ENCODE measurements at places on chromosomes 5 and 9.

- H3K4me1 ChIP-seq: peaks cover 20% of the 10 kb centered on the region
- H3K27me3 ChIP-seq: peaks cover 6% of the 10 kb centered on the region
- H3K36me3 ChIP-seq: no peaks in the 10 kb centered on the region
- no peak overlapping the region for H3K4me3 ChIP-seq
- DNase-seq: no peak
These were observed 1.5 kb downstream of the PLPPR1 start for GRCh38 chr9:101030086-101030391.

DNA sequence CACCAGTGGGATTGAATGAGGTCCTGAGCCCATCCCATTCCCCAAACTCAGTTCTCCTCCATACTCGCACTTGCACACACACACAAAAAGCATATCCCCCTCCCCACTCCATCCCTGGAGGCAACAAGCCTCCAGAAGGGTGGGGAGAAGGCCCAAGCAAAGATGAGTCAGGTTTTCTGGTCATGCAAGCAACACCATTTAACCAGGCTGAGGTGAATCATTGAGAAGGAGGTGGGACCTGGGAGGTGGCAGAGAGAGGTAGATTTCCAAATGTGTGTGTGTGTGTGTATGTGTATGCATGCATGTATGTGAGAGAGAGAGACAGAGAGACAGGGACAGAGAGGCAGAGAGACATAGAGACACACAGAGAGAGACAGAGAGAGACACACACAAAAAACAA, 185.2 kb upstream of the TRIM32 start:
- H3K36me3 ChIP-seq: no peaks in the 10 kb centered on the region
- H3K27me3 ChIP-seq: no peaks in the 10 kb centered on the region
- H3K27ac ChIP-seq: no peak overlapping the region
- peaks cover 27% of the 10 kb centered on the region for H3K4me1 ChIP-seq

GRCh38 chr5:163379298-163380155, 57.9 kb upstream of the CCNG1 start:
- H3K27me3 ChIP-seq: no peaks in the 10 kb centered on the region
- no peaks in the 10 kb centered on the region for H3K36me3 ChIP-seq
- no peak for DNase-seq

DNA sequence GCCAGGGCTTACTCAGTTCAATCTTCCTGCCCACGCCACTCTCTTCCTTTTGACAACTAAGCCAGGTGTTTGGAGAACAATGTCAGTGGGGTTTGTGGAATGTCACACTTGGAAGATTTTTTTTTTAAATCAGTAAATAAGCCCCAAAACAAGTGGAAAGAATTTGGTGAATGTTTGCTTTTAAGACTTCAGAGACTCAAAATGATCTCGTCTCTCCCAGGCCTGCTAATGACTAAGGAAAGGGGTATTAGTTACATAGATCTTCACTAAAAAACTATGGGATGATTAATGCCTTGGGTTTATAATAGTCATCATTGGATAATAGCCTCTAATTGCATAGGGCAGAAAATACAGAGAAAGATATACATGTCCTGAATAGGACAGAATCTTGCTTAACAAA, 166.4 kb downstream of the DMRT2 start:
- H3K4me3 ChIP-seq: no peak overlapping the region
- no peaks in the 10 kb centered on the region for H3K4me1 ChIP-seq
- H3K27ac ChIP-seq: no peak overlapping the region
- DNase-seq: no peak
- no peaks in the 10 kb centered on the region for H3K27me3 ChIP-seq
- H3K36me3 ChIP-seq: no peaks in the 10 kb centered on the region

DNA sequence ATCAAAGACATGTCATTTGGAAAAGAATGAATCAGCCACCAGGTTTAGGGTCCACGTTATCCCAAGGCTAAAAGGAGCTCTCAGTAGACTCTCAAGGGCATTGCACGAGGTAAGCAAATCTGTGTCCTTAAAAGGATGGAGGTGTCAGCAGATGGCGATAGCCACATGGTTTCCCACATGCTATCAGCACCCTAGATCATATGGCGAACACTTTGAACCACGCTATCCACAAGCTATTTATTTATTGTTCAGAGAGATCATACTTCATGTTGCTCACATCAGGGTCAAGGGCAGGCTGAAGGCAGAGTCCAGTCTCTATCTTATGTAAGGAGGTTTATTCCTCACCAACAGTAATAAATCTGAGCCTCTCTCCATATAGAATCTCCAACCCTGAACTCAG, 43.7 kb downstream of the CDH6 start:
- H3K4me1 ChIP-seq: no peaks in the 10 kb centered on the region
- H3K27ac ChIP-seq: no peak overlapping the region
- H3K4me3 ChIP-seq: no peak overlapping the region
- no peak for DNase-seq

DNA sequence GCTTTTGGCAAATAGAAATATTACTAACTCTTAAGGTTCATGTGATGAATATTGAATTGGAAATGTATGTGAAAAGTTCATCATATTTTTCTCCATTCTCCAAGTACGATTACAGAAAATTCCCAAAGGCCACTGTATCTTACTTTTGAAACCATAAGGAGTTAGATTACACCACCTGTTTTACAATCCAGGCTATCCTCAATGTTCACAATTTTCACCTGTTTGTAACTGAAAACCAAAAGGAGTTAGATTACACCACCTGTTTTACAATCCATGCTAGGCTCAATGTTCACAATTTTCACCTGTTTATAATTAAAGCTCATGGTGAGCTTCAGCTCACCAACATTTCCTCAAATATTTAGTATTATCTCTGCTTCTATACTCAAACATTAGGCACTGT, 188.0 kb downstream of the HCN1 start:
- H3K36me3 ChIP-seq: no peaks in the 10 kb centered on the region
- no peaks in the 10 kb centered on the region for H3K4me1 ChIP-seq
- no peak for DNase-seq
- H3K4me3 ChIP-seq: no peak overlapping the region
- no peaks in the 10 kb centered on the region for H3K27me3 ChIP-seq

DNA sequence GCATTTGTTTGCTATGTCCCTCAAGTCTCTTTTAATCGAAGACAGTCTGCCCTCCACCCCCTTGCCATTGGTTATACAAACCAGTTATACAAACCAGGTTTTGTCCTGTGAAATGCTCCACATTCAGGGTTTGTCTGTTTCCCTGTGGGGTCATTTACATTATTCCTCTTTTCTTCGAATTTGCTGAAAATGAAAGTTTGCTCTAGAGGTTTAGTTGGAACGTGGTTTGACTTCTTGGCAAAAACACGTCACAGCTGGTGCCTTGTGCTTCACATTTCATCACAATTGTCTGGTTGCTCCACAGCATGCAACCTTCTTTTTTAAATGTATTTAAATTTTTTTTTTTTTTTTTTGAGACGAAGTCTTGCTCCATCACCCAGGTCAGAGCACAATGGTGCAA, 4.2 kb upstream of the HAVCR2 start:
- H3K4me3 ChIP-seq: no peak overlapping the region
- no peaks in the 10 kb centered on the region for H3K27me3 ChIP-seq
- DNase-seq: no peak
- no peaks in the 10 kb centered on the region for H3K4me1 ChIP-seq
- no peaks in the 10 kb centered on the region for H3K36me3 ChIP-seq
- peak overlapping the region; percentile 9 for H3K27ac ChIP-seq

GRCh38 chr5:145752947-145753346, 82.2 kb downstream of the PRELID2 start:
- H3K27me3 ChIP-seq: no peaks in the 10 kb centered on the region
- no peaks in the 10 kb centered on the region for H3K36me3 ChIP-seq
- H3K4me3 ChIP-seq: no peak overlapping the region

- H3K27ac ChIP-seq: no peak overlapping the region
- no peak for DNase-seq
- no peak overlapping the region for H3K4me3 ChIP-seq
These were observed 87.2 kb downstream of the KCNIP1 start for GRCh38 chr5:170591054-170591453.

DNA sequence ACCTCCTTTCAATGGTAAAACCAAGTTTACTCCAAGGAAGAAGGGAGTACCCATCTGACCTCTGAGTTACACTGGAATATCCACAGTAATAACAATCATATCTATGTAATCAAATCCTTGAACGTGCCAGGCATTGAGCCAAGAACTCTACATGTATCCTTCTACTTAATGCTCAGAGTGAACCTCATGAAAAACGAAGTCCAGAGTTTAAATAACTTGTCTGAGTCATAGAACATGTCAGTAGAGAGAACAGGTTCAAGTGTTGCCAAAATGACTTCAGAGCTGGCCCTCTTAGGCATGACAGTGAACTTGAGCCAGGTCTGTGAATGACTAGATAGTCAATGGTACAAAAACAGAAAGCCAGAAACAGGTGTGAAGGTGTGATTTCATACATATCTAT, 164.1 kb upstream of the ZNF618 start:
- peaks cover 6% of the 10 kb centered on the region for H3K4me1 ChIP-seq
- no peaks in the 10 kb centered on the region for H3K36me3 ChIP-seq
- H3K27me3 ChIP-seq: no peaks in the 10 kb centered on the region
- peak overlapping the region; percentile 66 for H3K27ac ChIP-seq
- H3K4me3 ChIP-seq: no peak overlapping the region

DNA sequence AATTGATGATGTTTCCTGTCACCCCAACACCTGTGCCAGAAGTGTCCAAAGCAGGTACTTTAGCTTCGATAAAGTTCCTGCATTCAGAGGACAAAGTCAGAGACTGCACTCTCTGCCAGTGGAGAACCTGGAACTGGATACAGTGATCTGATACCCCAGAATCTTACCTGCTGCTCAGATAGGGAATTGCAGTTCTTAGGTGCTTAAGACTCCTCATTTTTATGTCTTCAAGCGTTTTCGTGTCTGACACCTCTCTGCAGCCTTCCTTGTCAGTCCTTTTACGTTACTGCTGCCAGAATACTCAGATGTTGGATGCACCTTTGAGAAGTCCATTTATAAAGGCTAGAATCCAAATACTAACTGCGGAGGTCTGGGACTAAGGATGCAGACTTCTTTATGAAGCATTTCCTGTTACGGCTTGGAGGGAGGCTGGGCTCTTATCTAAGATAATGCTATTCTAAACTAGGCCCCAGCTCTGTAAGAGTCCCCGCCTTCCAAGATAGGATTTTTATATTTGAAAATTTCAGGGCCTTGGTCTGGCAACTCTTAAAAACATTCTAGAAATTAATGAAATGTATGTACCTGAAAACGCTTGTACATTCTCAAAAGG, 1.9 kb downstream of the ISOC1 start:
- DNase-seq: no peak
- H3K27me3 ChIP-seq: no peaks in the 10 kb centered on the region
- no peak overlapping the region for H3K27ac ChIP-seq
- H3K4me3 ChIP-seq: no peak overlapping the region

GRCh38 chr5:73279805-73280204, 106.8 kb downstream of the TMEM174 start:
- peak overlapping the region; percentile 84 for H3K27ac ChIP-seq
- H3K36me3 ChIP-seq: no peaks in the 10 kb centered on the region
- H3K27me3 ChIP-seq: no peaks in the 10 kb centered on the region
- H3K4me1 ChIP-seq: peaks cover 100% of the 10 kb centered on the region

- no peaks in the 10 kb centered on the region for H3K36me3 ChIP-seq
- H3K4me3 ChIP-seq: no peak overlapping the region
- no peaks in the 10 kb centered on the region for H3K4me1 ChIP-seq
These were observed 506.9 kb downstream of the TLE1 start for GRCh38 chr9:81182431-81182830.

DNA sequence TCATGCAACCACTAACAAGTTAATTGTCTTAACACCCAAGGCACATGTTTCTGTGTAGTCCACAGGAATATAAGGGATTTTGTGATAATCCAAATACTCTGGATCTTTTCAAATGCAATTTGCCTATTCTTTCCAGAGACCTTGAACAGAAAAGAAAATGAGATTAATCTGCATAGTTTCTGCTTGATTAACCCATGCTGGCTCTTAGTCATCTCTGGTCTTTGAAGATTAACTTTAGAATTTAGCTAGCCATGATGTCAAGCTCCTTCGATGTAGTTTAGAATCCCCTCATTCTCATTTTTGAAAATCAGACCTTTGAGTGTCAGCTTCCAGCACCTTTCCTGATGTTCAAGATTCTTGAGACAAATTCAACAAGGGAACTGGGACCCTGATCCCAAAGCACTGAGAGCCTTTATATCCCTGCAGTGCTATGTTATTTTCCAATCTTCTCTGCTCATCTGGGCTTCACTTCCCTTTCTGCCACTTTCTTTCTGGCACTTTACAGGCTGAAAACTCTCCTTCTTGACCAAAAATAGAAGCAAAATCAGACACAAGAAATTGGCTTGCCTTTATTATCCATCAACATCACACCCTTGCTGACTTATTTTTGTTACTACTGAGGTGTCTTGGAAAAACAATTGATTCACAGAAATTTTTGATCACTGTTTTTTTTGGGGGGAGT, 155.5 kb downstream of the PALM2AKAP2 start:
- no peaks in the 10 kb centered on the region for H3K27me3 ChIP-seq
- no peak overlapping the region for H3K4me3 ChIP-seq
- no peak for DNase-seq
- no peaks in the 10 kb centered on the region for H3K36me3 ChIP-seq

DNA sequence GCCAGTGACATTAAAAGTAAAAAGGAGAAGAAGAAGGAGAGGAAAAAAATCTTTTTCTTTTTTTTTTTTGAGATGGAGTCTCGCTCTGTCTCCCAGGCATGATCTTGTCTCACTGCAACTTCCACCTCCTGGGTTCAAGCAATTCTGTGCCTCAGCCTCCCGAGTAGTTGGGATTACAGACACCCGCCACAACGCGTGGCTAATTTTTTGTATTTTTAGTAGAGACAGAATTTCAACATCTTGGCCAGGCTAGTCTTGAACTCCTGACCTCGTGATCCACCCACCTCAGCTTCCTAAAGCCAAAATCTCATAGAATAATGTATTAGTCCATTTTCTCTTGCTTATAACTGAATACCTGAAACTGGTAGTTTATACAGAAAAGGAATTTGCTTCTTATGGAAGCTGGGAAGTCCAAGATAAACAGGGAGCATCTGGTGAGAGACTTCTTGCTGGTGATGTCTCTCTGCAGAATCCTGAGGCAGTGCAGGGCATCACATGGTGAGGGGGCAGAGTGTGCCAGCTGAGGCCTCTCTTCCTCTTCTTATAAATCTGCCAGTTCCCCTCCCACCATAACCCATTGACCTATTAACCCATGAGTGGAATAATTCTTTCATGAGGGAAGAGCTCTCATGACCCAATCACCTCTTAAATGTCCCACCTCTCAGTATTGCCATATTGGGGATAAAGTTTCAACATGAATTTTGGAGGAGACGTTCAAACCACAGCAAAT, 466.3 kb downstream of the GADD45G start:
- H3K36me3 ChIP-seq: no peaks in the 10 kb centered on the region
- DNase-seq: no peak
- no peak overlapping the region for H3K27ac ChIP-seq
- H3K4me3 ChIP-seq: no peak overlapping the region

Measured in esophagus squamous epithelium (tissue), 5 donors.